ENCODE measurements at places on chromosomes 16 and 17.

- DNase-seq = no peak
Measured at GRCh38 chr16:50600582-50601283, 52.5 kb downstream of the NKD1 start.

- DNase-seq = no peak
Measured at GRCh38 chr16:68779891-68780290, 42.8 kb downstream of the CDH1 start.

- no peak for DNase-seq
Measured at GRCh38 chr16:69182730-69183416, 4.1 kb upstream of the SNTB2 start.

GRCh38 chr17:59527325-59527917, 38.0 kb upstream of the DHX40 start:
- DNase-seq = no peak

DNA sequence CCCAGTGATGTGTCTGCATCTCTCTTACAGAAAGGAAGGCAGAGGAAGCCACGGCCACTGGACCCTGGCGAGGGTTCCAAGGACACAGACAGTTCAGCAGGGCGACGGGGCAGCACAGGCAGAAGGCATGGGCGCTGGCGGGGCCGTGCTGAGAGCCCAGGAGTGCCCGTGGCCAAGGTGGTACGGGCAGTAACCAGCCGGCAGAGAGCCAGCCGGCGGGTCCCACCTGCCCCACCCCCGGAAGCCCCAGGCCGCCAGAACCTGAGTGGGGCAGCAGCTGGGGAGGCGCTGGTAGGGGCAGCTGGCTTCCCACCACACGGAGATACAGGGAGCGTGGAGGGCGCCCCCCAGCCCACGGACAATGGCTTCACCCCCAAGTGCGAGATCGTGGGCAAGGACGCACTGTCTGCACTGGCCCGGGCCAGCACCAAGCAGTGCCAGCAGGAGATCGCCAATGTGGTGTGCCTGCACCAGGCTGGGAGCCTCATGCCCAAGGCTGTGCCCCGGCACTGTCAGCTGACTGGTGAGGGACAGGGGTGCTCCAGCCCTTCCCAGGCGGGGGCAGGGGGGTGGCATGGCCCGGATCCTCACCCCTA, 7.8 kb downstream of the XYLT2 start:
- no peak for DNase-seq

DNA sequence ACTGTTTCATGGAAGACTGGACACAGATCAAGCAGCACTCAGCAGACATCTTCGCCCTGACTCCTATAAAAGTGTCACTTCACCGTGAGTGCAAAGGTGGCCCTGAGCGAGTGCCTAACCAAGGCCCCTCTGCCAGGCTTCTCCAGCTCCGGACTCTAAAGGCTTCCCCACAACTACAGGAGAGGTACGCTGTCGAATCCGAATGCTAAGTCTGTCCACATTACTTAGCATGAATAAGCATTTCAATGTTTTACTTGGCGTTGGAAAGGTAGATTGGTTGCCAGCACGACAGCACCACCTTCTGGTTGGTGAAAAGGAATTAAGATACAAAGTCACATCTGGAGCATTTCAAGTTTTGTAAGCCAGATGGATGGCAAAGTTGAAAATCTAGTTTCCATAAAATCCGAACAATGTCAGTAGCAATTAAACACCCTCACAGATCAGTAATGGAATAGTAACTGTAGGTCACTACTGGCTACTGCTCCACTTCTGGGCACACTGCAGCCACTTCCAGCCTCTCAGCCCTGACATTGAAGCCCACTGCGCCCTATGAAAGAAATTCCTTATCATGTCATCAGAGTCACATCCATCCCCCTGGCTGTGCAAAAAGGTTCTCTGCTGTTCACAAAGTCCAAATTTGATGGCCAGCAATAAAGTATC, 100.9 kb downstream of the PARN start:
- DNase-seq = peak; percentile 76

DNA sequence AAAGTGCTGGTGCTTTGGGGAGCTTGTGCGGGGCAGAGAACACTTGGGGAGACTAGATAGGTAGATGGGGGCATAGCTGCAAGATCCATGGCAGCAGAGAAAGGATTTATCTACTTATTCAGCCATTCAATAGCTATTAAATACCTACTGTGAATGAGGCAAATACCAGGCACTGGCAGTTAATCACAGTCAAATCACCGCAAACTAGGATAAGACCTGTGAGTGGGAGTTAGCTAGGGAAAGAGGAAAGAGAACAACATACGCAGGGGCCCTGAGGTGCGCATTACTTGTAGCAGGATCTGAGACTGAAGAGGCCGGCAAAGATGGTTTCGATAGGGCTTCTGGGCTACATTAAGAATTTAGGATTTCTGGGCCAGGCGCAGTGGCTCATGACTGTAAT, 3.8 kb upstream of the ALKBH5 start:
- DNase-seq = no peak

DNA sequence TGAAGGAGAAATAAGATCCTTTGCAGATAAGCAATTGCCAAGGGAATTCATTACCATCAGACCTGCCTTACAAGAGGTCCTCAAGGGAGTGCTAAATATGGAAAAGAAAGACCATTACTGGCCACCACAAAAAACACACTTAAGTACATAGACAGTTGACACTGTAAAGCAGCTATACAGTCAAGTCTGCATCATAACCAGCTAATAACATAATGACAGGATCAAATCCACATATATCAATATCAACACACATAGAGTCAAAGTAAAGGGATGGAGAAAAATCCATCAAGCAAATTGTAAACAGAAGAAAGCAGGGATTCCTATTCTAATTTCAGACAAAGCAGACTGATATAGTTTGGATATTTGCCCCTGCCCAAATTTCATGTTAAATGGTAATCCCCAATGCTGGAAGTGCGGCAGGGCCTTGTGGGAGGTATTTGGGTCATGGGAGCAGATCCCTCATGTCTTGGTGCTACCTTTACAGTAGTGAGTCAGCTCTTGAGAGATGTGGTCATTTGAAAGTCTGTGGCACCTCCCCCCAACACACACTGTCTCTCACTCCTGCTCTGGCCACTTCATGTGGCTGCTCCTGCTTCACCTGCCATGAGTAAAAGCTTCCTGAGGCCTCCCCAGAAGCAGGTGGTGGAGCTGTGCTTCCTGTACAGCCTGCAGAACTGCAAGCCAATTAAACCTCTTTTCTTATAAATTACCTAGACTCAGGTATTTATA, 32.8 kb downstream of the TANC2 start:
- no peak for DNase-seq

DNA sequence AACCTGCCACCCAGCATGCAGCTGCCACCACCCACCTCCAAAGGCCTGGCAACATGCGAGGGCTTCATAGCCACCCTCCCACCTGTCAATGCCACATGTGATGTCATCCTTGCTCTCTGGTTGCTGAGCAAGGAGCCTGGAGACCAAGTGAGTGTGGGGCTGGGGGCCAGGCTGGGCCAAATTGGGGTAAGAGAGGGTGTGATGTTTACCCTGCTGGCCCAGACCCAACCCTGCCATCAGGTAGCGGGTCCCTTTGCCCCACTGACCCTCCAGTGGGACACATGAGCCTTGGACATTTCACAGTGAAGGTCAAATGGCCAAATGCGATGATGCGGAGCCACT, 8.9 kb downstream of the ALOX15B start:
- no peak for DNase-seq

DNA sequence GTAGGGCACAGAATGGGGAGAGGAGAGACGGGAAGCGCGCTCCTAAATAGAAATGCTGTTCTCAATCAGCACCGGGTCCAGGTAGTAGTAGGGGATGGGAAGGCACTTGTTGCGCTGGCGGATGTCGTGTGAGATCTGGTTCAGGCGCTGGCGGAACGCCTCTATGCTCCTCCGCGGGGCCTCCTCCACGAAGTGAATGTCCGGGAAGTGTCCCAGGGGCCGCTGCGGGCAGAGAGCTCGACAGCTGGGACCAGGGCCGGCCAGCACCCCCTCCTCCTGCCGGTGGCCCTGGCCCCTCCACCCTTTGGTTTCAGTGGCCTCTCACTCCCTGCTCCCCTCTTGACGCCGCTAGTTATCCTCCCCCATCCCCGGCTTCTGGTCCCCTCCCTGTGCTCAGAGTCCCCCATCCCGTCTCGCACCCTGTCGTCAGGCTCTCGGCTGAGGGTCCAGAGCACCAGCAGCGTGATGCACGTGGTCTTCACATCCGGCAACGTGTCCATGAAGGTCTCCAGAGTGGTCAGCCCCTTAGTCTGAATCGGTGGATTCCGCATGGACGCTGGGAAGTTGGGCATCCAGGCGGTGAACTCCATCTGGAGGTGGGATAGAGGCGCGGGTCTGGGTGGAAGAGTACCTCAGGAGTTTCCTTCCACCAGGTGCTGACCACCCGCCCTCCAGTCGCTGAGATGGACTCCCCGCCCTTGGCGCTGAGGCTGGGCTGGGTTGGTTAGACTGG, 14.6 kb downstream of the ALOX12B start:
- DNase-seq = no peak

DNA sequence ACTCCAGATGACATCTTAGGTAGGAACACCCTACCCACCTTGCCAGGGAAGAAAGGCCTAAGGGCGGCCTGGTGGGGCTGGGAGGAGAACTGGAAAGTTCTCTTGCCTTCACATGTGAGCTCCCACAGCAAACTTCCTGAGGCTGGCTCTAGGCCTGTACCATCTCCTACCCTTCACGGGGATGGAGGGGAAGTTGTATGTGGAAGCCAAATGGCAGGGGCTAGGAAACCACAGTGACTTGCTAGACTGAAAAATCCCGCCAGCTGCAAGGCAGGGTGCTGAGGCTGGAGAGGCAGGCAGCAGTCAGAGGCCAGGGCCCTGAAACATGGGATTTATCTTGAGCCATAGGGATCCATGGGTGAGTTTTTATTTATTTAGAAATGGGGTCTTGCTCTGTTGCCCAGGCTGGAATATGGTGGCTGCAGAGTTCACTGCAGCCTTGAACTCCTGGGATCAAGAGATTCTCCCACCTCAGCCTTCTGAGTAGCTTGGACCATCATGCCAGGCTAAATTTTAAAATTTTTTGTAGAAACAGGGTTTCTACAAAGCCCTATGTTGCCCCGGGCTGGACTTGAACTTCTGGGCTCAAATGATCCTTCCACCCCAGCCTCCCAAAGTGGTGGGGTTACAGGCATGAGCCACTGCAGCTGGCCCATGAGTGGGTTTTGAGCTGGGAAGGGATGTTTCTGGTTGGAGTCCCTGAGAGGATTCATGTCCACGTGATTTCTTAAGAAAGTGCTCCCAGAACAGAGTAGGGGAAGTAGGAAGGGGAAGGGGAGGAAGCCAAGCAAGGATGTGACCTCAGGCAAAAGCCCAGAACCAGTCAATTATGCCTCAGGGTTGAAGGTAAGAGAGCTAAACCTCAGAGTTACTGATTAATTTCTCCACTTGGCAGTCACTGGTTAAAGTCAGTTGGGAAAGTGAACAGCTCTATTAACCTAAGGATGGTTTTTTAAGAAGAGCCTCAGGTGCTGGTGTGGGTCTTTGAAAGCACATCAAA, 4.0 kb upstream of the KAT8 start:
- no peak for DNase-seq

- DNase-seq = no peak
Measured at GRCh38 chr16:12459391-12460063, 344.2 kb downstream of the CPPED1 start.

DNA sequence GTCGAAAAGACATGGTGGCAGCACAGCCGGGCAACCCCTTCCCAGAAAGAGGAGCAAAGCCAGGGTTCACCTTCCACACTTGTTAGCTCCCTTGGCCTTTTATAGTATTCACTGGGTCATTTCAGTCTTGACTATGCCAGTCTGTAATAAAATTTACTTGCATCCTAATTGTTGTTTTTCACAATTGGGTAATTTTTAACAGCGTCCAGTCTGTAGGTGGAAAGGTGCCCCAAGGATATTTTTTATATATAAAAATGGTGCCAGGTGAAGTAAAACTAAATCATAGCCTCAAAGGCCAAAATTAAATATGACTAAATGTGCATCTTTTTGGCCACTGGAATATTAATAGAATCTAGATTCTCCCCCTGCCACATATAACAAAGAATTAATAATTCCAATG, at the start of gene KRT26:
KRT26 (minus strand) TSS at position 101 of the 400 bp plus-strand sequence; CDS start at position 13, 88 bp downstream.
- DNase-seq = no peak

GRCh38 chr17:73994946-73995345, 208.5 kb upstream of the RPL38 start:
- no peak for DNase-seq

Measured in fibroblast of skin of left biceps (primary cell).